ENCODE measurements at places on chromosomes 13 and 19.
A peak's percentile ranks its signal among the peaks of the same experiment; 100 is the strongest.

GRCh38 chr13:112907286-112907685, 61.7 kb upstream of the MCF2L start:
- DNase-seq = no peak

DNA sequence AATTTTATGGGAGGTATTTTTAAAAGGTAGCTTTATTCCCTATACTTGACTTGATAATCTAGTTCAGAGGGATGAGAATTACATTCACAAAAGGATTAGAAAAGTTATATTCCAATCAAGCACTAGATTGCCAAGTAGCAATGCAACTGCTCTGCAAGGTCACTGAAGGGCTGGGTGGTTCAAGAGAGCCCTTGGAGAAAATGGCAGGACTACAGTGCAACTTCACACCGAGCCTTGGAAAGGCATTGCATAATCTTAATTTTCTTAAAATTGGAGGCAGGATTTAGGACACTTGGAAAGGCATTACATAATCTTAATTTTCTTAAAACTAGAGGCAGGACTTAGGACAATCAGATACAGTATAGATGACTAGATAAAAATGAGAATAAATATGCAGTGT, 315.9 kb downstream of the DCT start:
- DNase-seq = no peak

GRCh38 chr19:40580619-40581018, 3.9 kb downstream of the SHKBP1 start:
- no peak for DNase-seq

DNA sequence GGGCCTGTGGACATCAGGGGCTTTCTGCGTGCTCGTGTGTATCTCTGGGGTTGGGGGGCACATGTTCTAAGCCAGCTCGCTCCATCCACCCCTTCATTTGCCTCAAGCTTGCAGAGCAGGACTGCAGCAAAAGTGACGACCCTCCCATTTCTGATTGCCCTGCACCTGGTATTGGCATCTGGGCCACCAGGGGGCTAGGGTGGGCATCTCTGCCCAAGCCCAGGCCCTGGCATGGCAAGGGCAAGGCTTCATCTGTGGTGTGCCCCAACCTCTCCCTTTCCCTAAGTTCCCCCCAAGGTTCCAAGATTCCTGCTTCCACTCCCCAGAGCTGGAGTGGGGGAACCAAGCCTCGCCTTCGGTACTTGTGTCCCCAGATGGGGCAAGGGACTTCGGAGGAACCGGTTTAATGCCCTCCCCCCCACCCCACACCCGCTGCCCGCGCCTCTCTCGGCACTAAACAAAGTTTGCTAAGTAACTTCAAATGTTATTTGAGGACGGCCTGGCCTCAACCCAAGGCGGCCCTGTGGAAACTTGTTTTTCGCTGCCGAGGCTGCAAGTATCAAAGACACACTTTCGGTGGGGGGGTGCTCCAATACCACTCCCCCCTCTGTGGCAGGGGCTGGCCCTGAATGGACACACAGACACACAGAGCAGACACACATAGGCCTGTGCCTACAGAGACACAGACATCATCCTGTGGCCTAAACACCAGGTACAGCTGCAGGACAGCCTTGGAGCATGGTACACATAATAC, 12.2 kb downstream of the NFIX start:
- DNase-seq = no peak

GRCh38 chr13:77893066-77893465, 25.6 kb downstream of the EDNRB start:
- DNase-seq = no peak

DNA sequence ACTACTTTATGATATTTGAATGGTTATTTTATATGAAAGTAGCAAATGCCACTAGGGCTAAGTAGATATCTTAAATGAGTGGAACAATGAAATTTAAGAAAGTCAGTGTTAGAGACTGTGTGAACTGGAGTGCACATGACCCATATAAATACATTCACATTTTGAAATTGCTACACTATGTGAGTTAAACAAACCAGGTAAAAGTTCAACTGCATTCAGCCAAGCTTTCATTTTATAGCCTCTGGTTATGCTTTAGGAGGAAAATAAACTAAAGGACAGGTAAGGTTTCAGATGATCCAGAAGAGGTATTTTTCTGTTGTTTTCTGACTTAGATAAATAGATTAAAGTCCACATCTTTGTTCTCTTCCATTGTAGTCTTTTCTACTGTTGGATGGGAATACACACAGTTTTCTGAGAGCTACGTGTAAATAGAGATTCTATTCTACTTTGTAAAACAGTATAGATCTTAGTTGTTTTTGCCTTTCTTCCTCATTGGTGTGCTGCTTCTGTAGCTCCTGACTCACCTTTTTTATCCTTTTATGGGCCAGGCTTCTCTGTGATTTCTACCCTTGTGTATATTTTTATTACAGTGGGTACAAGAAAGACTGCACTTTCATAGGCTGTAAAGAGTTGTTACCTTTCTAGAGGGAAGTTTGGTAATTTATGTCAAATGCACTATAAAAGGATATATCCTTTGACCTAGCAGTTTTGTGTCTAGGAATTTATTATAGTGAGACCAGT, 54.6 kb upstream of the KCTD4 start:
- peak; percentile 52 for DNase-seq

GRCh38 chr13:76836311-76836710, 49.9 kb downstream of the KCTD12 start:
- DNase-seq = no peak

DNA sequence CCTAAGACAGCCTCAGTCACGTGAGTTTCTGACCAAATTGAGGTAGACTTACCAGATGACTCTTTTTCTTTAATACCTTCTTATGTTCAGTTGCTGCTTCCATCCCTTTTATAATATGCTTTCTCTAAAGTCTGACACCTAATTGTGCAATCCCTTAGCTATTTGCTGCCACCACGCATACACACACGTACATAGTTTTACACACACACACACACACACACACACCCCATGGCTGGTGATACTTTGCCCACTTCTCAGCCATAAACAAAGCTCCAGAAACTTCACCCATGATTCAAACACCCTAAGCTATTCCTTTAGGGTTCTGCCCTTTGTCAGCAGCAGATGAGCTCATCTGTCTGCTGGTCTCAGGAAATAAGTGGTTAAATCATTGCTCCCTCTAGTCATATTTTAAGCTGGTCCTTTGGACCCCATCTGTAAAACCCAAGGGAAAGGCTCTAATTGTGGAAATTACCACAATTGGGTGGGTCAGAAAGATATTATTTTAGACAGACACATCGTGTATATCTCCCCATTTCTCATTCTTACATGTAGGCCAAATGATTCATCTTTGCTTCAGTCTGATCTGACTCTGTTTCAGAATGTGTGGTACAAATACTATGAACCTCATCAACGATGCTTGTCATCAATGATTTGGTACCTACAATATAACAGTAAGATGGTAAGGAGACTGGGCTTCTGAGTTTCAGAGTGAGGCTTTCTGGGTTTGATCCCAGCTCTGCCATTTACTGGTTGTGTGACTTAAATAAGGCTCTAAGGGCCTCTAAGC, 69.2 kb downstream of the NALCN start:
- DNase-seq = no peak

DNA sequence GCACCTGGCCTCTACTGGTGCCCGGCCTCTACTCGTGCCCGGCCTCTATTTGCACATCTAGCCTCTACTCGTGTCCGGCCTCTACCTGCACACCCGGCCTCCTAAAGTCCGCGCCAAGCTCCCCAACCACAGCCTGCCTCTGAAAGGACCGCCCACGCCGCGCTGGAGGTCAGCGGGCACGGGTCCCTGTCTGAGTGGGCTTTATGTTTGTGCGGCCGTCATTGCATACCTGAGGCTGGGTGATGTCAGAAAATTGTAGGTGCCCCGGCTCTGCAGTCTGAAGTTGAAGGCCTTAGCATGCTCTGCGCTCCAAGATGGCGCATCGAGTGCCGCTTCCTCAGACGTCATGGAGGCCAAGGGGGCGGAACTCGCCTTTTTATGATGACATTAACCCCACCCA, 1.1 kb downstream of the ZNF135 start:
- DNase-seq = no peak

DNA sequence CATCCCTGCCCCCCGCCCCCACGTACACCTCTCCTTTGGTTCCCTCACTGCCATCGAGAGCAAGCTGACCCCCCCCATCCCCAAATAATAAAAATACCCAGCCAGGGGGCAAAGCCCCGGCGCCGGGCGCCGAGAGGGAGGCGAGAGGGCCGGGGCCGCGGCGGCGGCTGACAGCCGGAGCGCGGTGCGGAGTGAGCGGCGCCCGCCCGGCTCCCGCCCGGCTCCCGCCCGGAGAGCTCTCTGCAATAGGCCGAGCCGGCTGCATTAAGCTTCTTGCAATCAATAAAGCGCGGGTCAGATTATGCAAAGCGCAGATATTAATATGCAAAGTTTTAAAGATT, 40.9 kb downstream of the DEDD2 start:
- DNase-seq = no peak

GRCh38 chr13:79782541-79783205, 301.7 kb downstream of the NDFIP2 start:
- peak; percentile 14 for DNase-seq

DNA sequence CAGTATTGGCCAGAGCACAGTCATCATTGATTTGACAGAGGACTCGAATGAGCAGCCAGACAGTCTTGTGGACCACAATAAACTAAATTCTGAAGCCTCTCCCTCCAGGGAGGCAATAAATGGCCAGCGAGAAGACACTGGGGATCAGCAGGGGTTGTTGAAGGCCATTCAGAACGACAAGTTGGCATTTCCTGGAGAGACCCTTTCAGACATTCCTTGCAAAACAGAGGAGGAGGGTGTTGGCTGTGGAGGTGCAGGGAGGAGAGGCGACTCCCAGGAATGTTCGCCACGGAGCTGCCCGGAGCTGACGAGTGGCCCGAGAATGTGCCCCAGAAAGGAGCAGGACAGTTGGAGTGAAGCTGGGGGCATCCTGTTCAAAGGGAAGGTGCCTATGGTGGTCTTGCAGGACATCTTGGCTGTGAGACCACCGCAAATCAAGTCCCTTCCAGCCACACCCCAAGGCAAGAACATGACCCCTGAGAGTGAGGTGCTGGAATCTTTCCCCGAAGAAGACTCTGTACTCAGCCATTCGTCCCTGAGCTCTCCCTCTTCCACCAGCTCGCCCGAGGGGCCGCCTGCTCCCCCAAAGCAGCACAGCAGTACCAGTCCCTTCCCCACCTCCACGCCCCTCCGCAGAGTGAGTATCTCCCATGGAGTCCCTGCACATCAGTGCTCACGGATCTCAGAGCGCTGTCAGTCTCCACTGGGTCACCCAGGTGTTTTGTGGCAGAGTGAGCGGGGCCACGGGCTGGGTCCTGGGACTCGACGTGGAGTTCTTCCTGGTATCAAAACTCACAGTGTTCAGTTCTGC, 6.9 kb downstream of the CHAF1A start:
- no peak for DNase-seq

DNA sequence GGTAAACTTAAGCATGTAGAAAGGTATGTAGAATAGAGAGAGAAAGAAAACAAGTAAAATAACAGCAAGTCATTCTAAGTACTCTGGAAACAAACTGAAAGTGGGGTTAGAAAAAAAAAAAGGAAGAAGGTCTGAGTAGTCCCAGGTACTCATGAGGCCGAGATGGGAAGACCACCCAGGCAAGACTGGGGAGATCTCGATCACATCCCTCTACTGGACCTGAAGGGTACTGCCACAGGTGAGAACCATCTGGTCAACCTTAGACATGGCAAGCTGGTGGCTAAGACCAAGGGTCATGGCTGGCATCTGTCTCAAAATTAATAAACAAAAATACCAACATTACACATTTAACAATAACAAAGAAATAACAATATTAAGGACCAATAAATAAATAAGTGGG, 36.3 kb upstream of the ZNF724 start:
- no peak for DNase-seq

DNA sequence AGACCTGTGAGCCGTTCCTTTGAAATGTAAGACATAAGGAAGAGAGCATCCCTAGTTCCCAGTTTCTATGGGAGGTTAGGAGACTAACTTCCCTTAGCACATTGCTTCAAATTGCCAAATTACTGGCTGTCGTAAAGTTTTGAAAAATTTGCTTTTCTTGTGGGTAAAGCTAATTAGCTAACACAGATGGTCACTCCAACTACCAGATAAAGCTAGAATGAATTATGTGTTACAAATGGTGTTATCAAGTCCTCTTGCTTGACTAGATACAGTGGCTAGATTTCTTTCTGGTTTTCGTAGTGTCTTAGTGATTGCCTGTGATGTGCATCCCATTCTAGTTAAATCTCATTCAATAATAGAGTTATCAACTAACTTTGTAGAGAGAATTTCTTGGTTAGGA, 416.6 kb upstream of the ATXN8OS start:
- DNase-seq = no peak

GRCh38 chr19:17626456-17627015, 61.6 kb downstream of the UNC13A start:
- DNase-seq = no peak

DNA sequence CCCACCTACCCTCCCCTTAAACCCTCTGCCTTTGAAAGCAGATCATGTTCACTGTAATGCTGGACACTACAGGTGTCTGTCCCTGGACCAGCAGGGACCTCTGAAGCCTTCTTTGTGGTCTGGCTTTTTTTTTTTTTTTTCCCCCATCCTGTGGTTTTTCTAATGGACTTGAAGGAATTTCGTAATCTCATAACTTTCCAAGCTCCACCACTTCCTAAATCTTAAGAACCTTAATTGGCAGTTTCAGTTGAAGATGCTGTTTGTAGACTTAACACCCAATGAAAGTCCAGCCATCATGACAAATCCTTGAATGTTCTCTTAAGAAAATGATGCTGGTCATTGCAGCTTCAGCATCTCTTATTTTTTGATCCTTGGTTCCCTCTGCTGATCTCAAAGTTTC, 45.0 kb upstream of the LRCH1 start:
- DNase-seq = no peak

DNA sequence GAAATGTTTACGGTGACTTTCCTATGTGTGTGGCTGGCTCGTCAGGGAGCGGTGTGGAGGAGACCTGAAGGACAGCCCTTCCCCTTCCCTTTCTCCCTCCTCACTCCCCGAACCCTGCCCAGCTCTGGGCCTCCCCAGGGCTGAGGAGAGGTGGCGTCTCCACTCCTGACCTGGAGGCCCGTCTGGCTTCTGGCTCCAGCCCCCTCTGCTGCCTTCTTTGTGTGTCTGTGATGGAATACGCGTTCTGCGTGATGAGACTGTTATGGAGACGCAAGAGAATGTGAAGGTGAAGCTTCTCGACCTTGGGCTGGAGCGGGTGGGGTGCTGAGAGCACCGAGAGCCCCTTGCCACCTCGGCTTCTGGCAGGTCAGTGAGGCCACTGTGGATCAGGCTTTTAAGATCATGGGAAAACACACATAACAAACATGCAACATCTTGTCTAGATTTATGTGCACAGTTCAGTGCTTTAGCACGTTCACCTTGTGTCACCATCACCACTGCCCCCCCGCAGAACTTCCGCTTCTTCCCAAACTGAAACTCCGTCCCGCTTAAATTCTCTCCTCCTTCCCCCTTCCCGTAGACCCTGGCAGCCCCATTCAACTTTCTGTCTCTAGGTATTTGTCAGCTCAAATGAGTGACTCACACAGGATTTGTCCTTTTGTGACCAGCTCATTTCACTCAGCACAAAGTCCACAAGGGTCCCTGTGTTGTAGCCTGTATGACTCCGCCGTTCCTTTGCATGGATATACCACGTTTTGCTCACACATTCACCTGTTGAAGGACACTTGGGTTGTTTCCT, 24.7 kb downstream of the ATP11A start:
- peak; percentile 86 for DNase-seq

Data from HepG2 (cell line).